ENCODE measurements at places on chromosomes 7 and 10.

DNA sequence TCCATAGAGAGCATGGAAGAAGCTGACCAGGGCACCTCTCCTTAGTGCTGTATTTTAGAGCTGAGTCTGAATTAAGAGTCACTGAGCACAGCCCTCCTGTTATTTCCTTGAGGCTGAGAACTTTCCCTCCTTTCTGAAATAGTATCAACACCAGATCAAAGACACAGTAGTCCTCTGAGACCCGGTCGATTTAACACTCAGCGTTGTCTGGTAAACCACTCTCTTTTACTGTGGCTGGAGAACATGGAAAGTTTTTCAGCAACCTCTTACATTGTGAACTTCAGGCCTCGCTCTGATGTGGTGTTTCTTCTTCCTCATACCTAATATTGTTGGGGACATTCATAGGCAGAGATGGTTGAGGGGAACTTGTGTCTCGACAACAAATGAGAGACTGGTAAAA lies 202.0 kb upstream of the MTPN start:
- DNase-seq: no peak

DNA sequence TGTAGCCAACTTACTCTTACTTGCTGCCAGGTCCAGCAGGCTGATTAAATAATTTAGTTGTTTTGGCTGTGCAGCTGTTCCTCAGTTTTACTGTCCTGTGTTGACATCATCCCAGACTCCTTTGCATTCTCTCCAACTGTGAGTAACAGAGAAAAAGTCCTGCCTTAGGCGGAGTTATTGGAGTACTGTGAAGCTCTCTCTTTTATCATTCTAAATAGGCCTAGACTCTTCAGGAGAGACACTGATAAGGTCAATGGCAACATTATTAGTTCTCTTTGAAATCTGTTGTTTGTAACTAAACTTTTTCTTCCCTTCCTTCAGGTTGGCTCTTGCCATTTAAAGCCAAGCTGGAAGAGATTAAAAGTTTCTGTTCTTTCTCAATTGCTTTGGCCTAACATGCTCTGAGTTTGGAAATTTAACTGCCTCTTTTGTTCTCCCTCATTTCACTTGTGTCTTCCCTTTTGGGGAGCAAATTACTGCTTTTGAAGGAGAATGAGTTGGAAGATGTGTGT lies 215.7 kb upstream of the CSTF2T start:
- DNase-seq: no peak

GRCh38 chr10:123848564-123849457 lies 42.8 kb downstream of the CPXM2 start:
- no peak for DNase-seq

DNA sequence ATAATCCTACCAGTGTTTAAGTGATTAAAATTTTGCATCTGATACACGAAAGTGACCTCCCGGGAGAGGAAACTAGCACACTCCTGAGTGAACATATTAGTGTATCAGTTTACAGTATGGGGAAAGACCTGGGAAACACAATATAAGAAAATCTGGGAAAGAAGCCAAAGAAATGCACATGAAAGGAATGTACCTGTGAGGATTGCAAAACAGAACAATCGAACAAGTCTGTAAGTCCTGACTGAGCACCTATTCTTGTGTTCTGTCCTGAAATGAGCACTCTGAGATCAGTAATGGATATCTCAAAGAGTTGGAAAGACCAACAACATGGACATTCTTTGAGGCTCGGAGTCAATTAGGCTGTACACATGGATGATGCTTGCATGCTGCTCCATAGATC lies 554.7 kb downstream of the SORCS3 start:
- no peak for DNase-seq

DNA sequence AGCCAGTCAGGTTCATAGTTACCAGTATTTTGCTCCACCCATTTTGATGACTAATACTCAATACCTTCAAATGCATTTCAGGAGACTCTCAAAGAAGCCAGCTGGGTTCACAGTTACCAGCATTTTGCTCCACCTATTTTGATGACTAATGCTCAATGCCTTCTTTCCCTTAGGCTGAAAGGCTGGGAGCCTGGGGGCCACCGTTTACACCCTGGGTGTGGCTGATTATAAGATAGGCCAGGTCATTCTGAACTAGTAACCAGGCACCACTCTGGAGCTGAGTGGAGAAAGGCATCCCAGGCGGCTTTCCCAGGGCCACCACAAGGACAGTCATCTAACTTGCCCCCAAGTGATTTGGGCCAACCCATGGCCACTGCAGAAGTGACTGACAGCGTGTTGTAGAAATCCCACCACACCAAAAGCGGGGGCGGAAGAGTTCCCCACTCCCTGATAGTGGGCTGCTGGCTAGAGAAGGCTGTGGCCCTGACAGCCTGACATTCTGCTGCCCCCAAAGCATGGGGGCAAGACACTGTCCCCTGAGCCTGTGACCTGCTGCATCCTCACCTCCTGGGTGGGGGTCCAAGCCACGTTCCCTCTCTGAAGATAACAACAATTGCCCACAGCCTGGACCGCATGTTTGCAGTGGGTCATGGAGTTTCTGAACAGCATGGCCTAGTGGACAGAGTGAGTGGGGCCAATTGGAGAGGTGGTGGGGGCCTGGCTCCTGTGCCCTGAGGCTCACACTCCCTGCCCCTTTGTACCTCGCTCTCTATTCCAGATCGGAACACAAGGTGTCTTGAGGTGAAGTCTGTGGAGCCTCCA lies 23.0 kb upstream of the ZNF488 start:
- no peak for DNase-seq

DNA sequence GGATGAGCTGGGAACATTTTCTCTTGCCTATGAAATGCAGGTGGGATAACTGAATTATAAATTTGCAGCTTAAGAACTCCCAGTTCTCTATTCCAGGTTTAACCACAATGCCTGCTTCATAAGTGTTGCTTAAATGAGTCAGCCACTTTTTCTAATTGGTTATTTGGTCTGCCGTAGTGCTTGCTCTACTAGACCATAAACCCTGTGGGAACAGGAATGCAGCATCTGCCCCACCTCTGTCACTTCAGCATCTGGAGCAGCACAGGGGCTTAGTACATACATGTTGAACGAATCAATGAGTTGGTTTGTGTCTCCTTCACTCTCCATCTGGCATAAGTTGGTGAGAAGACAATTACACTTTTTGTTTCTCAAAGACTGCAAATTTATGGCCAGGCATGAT lies 95.2 kb upstream of the PTER start:
- no peak for DNase-seq

Measured in activated CD4-positive, CD25-positive, alpha-beta regulatory T cell treated with anti-CD3 and anti-CD28 coated beads, Interleukin-2, amount 50 U/mL, for 72 hours (primary cell).